ENCODE measurements at places on chromosomes 6 and 20. TPM values are rescaled to one million over a fixed set of nuclear protein-coding genes. Genes with fewer than 3 reads are reported as not detected.
A peak's percentile ranks its signal among the peaks of the same experiment; 100 is the strongest.

PTK7 gene
- total RNA-seq, result 53.8 TPM

- H3K27me3 ChIP-seq, result no peaks in the 10 kb centered on the region
- no peak for DNase-seq
- H3K27ac ChIP-seq, result no peak overlapping the region
- no peaks in the 10 kb centered on the region for H3K4me1 ChIP-seq
- no peak overlapping the region for H3K4me3 ChIP-seq
Measured at GRCh38 chr6:17585766-17586490, 14.2 kb upstream of the FAM8A1 start.

- DNase-seq, result no peak
- H3K36me3 ChIP-seq, result no peaks in the 10 kb centered on the region
- H3K4me1 ChIP-seq, result peaks cover 10% of the 10 kb centered on the region
- no peak overlapping the region for H3K4me3 ChIP-seq
Measured at GRCh38 chr6:16722630-16723029, 38.6 kb downstream of the ATXN1 start.

ATXN1 gene
- total RNA-seq, result 27.4 TPM

DNA sequence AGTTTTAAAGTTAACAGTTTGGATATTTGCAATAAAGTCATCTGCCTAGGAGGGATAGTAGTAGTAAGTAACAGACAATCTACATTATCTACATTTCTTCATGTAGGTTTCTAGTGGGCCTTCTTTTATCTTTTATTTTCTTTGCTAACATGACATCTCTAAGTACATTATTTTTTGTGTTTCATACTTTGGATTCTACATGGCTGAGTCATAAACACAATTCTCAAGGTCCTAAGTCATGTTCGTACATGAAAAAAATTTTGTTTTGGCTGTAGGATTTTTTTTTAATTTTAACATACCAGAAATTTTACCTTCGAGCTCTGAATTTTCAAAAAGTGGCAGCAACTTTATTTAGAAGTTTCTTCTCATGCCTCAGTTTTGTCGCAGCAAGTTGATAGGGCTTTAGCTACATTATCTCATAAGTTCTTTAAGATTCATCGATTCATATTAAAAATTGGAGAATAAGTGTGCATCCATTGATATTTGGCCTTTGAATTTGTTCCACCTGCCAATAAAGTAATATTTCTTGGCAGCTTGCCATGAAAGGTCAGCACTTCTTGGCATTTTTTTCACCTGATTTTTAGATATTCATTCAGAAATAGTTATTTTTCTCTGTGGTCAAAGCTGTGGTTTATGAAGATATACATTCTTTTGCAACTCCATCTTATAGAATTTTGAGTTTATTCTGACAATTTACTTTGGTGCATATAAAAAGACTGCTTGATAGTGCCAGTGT is 146.2 kb downstream of the GRIK2 start:
- H3K4me1 ChIP-seq, result no peaks in the 10 kb centered on the region
- H3K27ac ChIP-seq, result no peak overlapping the region
- no peaks in the 10 kb centered on the region for H3K36me3 ChIP-seq
- DNase-seq, result no peak

DNA sequence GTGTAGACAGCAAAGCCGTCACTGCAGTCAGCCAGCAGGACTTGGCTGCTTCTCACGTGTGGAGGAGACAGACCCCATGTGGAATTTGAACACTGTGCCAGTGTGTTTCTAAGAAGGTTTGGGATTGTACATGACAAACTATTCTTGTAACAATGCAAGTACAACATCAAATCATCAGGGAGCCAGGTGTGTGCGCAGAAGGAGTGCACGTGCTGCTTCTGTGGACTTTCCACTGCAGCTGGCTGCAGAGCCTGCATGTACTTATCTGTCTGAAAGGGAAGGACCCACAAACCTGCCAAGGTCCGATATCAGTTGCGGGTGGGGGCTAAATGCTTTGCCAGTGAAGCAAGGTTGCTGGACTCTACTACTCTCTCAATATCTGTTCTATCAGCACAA is 211.6 kb downstream of the WDR27 start:
- no peaks in the 10 kb centered on the region for H3K36me3 ChIP-seq
- peak overlapping the region; percentile 58 for H3K27ac ChIP-seq
- no peak overlapping the region for H3K4me3 ChIP-seq
- peaks cover 3% of the 10 kb centered on the region for H3K4me1 ChIP-seq

DNA sequence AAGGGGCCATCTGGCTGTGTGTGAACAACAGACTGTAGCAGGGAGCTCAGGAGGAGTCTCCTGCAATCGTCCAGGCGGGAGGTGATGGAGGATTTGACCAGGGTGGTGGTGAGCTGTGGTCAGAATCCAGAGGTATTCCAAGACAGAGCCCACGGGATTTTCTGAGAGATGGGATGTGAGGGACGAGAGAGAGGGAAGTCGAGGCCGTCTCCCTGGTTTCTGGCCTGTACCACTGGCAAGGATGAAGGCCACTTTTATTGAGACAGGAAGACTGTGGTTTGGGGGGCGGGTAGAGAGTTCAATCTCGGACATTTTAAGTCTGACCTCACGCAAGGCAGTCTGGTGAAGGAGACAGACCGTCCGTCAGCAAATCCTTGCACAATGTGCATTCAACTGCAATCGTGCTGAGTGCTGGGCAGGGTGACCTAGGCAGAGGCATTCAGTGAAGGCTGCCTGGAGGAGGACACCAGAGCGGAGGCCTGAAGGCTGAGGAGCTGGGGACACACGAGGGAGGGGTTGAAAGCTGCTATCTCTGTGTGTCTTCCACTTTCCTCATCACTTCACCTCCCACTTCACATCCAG is 53.9 kb downstream of the PREX1 start:
- H3K36me3 ChIP-seq, result no peaks in the 10 kb centered on the region
- no peaks in the 10 kb centered on the region for H3K27me3 ChIP-seq
- H3K4me1 ChIP-seq, result no peaks in the 10 kb centered on the region
- no peak overlapping the region for H3K4me3 ChIP-seq
- H3K27ac ChIP-seq, result no peak overlapping the region
- no peak for DNase-seq

CDH4 gene
- total RNA-seq, result under 0.01 TPM

CLDN20 gene
- total RNA-seq, result not detected

- H3K36me3 ChIP-seq, result no peaks in the 10 kb centered on the region
- H3K27me3 ChIP-seq, result no peaks in the 10 kb centered on the region
- no peak overlapping the region for H3K27ac ChIP-seq
- DNase-seq, result no peak
- no peaks in the 10 kb centered on the region for H3K4me1 ChIP-seq
- H3K4me3 ChIP-seq, result no peak overlapping the region
Measured at GRCh38 chr6:363291-363690, 28.3 kb upstream of the IRF4 start.

- no peak overlapping the region for H3K4me3 ChIP-seq
- H3K4me1 ChIP-seq, result no peaks in the 10 kb centered on the region
- no peaks in the 10 kb centered on the region for H3K36me3 ChIP-seq
Measured at GRCh38 chr6:69881322-69882151, 15.2 kb downstream of the COL19A1 start.

GRCh38 chr6:22343864-22344263 is 47.0 kb upstream of the PRL start:
- no peaks in the 10 kb centered on the region for H3K4me1 ChIP-seq
- H3K36me3 ChIP-seq, result no peaks in the 10 kb centered on the region
- H3K27ac ChIP-seq, result no peak overlapping the region
- H3K4me3 ChIP-seq, result no peak overlapping the region
- no peak for DNase-seq

FOXP4 gene
- total RNA-seq, result 14.1 TPM

DNA sequence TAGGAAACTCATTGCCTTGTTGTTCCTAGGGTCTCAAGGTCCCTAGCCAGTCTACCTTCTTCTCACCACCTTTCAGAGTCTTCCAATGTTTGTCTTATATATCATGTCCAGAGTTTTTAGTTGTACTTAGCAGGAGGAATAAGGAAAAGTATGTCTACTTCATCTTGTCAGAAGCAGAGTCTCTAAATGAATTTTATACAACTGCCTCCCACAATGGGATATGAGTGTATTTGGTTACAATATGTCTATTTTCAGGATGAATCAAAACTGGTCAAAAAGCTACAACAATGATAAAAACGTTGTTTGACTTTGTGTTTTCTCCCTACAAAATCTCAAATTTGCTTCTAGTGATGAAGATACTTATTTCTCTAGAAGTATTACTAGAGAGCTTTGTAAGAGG is 7.0 kb downstream of the GLO1 start:
- DNase-seq, result no peak
- no peak overlapping the region for H3K4me3 ChIP-seq
- no peaks in the 10 kb centered on the region for H3K36me3 ChIP-seq
- no peak overlapping the region for H3K27ac ChIP-seq
- no peaks in the 10 kb centered on the region for H3K27me3 ChIP-seq

RGS19 gene
- 5.9 TPM for total RNA-seq

- no peaks in the 10 kb centered on the region for H3K4me1 ChIP-seq
- no peak overlapping the region for H3K4me3 ChIP-seq
- no peak overlapping the region for H3K27ac ChIP-seq
- no peaks in the 10 kb centered on the region for H3K27me3 ChIP-seq
- H3K36me3 ChIP-seq, result no peaks in the 10 kb centered on the region
Measured at GRCh38 chr6:140441256-140441655, 1066.8 kb upstream of the CITED2 start.

BTN1A1 gene
- total RNA-seq, result not detected

DNA sequence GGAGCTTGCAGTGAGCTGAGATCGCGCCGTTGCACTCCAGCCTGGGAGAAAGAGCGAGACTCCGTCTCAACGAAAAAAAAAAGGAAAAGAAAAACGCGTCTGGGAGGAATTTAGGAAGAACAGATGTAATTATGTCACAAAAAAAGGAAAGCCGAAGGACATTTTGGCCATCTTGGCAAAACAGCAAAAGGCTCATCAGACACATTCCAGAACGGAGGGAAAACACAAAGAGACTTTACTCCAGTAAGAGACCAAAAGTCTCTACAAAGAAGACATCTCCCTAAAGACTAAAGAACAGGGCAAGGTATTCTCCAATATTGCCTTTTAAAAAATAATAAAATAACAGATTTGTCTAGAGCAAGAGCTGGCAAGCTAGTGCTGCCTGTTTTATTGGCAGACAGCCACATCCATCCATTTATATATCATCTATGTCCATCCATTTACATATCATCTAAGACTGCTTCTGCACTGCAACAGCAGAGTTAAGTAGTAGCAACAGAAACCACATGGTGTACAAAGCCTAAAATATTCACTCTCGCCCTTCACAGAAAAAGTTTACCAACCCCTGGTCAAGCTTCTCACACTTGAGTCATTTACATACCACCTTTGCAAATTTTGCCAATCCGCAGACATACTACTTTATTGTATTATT is 133.9 kb downstream of the ZMYND8 start:
- no peaks in the 10 kb centered on the region for H3K27me3 ChIP-seq
- no peaks in the 10 kb centered on the region for H3K4me1 ChIP-seq
- DNase-seq, result no peak
- H3K4me3 ChIP-seq, result no peak overlapping the region
- no peak overlapping the region for H3K27ac ChIP-seq

DNA sequence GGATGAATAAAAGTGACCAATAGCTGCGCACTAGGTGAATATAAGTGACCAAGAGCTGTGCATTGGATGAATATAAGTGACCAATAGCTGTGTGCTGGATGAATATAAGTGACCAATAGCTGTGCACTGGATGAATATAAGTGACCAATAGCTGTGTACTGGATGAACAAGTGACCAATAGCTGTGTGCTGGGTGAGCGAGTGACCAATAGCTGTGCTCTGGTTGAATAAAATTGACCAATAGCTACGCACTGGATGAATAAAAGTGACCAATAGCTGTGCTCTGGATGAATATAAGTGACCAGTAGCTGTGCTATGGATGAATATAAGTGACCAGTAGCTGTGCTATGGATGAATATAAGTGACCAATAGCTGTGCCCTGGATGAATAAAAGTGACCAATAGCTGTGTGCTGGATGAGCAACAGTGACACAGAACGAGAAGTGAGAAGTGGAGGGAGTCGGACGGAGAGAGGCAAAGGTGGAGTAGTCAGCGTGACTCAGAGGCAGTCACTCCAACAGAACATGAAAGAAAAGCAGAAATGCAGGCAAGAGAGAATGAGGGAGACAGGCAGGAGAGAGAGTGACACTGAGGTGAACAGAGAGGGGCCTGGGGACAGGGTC is 38.5 kb downstream of the RBM38 start:
- H3K27me3 ChIP-seq, result no peaks in the 10 kb centered on the region
- H3K4me3 ChIP-seq, result no peak overlapping the region
- no peaks in the 10 kb centered on the region for H3K4me1 ChIP-seq
- DNase-seq, result no peak
- H3K36me3 ChIP-seq, result no peaks in the 10 kb centered on the region

GJA10 gene
- total RNA-seq, result not detected

SIRPB1 gene
- 3.2 TPM for total RNA-seq

CCM2L gene
- 3.5 TPM for total RNA-seq

GRCh38 chr20:63457737-63458136 is 14.7 kb downstream of the KCNQ2 start:
- no peak for DNase-seq
- no peaks in the 10 kb centered on the region for H3K4me1 ChIP-seq
- no peak overlapping the region for H3K27ac ChIP-seq
- H3K27me3 ChIP-seq, result peaks cover 26% of the 10 kb centered on the region
- H3K4me3 ChIP-seq, result no peak overlapping the region

DNA sequence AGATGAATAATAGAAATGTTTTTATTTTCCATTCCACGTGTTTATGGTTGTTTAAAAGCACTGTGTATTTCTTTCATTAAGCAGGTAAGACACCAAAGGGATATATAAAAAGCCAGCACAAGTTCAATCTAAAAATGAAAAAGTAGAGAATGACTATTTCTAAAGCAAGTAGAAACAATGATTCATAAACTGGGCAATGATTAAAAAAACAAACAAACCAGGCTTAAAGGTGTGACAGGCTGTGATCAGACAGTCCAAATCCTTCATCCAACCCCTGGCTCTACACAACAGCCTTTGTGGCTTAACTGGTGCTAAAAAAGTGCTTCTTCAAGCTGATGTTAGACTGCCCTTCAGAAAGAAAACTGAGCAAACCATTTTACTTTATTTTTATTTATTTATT is 45.7 kb upstream of the TSHZ2 start:
- no peak overlapping the region for H3K27ac ChIP-seq
- no peaks in the 10 kb centered on the region for H3K27me3 ChIP-seq
- H3K36me3 ChIP-seq, result no peaks in the 10 kb centered on the region
- DNase-seq, result no peak
- H3K4me1 ChIP-seq, result no peaks in the 10 kb centered on the region

- H3K4me3 ChIP-seq, result no peak overlapping the region
- no peaks in the 10 kb centered on the region for H3K36me3 ChIP-seq
- no peaks in the 10 kb centered on the region for H3K27me3 ChIP-seq
- no peaks in the 10 kb centered on the region for H3K4me1 ChIP-seq
- DNase-seq, result no peak
Measured at GRCh38 chr6:30359276-30359675, 14.3 kb downstream of the RPP21 start.

PRICKLE4 gene
- 10.9 TPM for total RNA-seq

- no peaks in the 10 kb centered on the region for H3K4me1 ChIP-seq
- no peak overlapping the region for H3K4me3 ChIP-seq
- DNase-seq, result no peak
- no peaks in the 10 kb centered on the region for H3K36me3 ChIP-seq
- no peak overlapping the region for H3K27ac ChIP-seq
Measured at GRCh38 chr6:43983632-43984031, 143.6 kb downstream of the MRPL14 start.

GMPR gene
- total RNA-seq, result 9.1 TPM

GSTA1 gene
- not detected for total RNA-seq

TP53INP2 gene
- total RNA-seq, result 3.3 TPM

- no peaks in the 10 kb centered on the region for H3K4me1 ChIP-seq
- H3K27ac ChIP-seq, result no peak overlapping the region
- H3K36me3 ChIP-seq, result no peaks in the 10 kb centered on the region
- H3K27me3 ChIP-seq, result no peaks in the 10 kb centered on the region
- H3K4me3 ChIP-seq, result no peak overlapping the region
- no peak for DNase-seq
Measured at GRCh38 chr20:46682063-46682821, 7.0 kb downstream of the TP53RK start.

GRCh38 chr20:59470521-59470920 is 133.8 kb upstream of the PHACTR3 start:
- DNase-seq, result no peak
- no peaks in the 10 kb centered on the region for H3K27me3 ChIP-seq
- H3K27ac ChIP-seq, result no peak overlapping the region
- H3K36me3 ChIP-seq, result no peaks in the 10 kb centered on the region
- no peaks in the 10 kb centered on the region for H3K4me1 ChIP-seq
